ENCODE measurements at places on chromosomes 4 and X.

DNA sequence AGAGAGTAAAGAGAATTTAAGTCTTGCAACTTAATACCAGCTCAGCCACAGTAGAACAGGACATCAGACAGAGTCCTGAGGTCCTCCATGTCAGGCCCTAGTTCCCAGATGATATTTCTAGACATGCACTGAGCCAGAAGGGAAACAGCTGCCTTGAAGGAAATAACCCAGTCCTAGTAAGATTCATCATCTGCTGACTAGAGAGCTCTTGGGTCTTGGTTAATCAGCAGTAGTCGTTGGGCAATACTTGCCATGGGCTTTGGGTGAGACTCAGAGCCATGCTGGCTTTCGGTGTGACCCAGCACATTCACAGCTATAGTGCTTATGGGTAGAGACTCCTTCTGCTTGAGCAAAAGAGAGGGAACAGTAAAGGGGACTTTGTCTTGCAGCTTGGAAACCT, 379.1 kb downstream of the AR start:
- no peak for DNase-seq

DNA sequence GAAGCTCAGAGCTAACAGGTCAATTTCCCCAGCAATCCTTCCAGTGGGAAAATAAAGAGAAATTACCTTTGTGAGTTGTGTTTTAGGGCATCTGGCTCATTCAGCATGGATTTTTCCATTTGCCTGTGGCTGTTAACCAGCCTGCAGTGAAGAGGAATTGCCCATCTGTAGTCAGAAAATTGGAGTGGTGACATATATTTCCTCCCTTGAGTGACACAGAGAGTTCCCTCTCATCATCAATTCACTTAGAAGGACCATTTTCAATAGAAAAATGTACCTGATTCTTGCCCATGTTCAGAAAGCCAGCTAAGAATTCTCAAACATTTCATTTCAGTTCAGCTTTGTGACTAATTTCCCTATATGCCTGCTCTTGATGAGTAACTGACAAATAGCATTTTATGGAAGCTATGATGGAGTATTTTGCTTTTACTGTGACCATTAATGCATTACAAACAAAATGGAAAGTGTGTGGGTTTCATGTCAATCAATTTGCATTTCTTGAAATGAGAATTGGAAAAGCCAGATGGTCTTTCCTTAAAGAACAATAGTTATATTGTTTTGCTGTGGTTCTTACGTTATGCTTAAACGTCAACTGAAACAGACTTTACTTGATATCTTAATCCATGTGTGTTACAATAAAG, 155.8 kb downstream of the NWD2 start:
- DNase-seq: no peak

DNA sequence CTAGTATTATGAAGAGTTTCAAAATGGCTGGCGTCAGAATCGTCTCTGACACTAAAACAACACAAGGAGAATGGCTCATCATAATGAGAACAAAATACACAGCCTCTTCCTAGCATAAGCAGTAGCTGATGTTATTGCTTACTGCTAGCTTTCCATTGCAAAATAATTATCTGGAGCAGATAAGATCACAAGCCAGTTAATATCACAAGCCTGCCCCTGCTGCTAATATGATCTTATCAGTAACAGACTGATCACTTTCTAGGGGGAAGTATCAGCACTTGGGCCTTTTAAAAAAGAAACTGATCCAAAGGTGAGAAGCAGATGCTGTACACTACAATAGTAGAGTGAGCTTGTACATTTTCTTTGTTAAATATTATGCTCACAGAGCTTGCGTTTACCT, 554.8 kb upstream of the PABPC4L start:
- DNase-seq: no peak

DNA sequence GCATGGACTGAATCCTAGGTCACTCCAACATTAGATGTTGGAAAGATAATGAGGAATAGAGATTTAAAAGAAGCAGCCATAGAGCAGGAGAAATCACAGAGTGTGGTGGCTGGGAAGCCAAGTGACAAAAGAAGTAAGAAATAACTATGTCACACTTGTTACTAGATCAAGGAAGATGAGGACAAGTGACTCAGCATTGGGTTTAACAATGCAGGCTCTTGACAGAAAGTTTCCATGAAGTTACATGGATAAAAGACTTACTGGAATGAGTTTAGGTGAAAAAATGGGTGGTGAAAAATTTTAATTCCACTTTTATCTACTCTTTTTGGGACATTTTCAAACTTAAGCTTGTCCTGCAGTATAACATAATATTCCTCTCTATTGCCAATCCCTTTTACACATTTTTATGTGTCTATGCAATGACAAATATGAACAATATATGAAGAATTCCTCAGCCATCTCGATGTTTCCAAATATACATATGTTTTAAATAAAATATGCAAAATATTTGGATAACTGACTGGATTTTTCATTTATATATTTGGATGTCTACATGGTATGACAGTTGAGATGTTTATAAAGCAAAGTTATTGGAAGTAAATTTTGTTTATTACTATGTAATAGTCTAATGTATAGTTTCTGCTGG, 462.6 kb downstream of the IL15 start:
- no peak for DNase-seq

DNA sequence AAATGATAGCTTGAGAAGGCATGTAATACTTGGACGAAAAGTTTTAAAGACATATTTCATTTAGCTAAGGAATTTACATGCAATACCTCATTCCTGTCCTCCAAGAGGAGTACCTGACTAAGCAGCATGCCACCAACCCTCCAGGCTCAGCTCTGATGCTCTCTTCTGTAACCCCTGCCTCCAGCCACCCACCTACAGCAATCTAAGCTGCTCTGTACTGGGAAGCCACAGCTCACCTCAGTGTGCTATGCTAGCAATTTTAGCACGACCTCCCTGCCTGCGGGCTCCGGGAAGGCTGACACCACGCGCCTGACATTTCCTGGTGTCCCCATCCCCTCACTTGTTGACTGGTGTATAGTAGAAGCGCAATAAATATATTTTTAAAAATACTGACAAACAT, 23.2 kb upstream of the GPM6B start:
- DNase-seq: no peak

DNA sequence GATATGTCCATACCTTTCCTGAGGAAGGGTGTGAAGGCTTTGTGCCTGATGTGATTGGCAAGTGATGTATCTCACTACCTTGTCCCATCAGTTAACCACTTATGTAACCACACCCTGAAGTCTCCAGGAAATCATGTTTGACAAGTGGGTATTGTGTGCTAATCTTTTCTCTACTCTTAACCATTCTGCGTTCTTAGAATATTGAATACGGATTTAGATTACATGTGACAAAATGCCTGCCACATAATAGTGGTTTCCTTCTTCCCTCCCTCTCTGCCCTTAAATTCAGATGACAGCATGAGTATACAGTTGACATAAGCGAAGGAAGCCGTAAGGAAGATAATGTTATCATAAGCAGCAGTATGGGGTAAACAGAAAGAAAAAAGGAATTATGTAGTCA, 108.4 kb downstream of the KLHL8 start:
- no peak for DNase-seq

DNA sequence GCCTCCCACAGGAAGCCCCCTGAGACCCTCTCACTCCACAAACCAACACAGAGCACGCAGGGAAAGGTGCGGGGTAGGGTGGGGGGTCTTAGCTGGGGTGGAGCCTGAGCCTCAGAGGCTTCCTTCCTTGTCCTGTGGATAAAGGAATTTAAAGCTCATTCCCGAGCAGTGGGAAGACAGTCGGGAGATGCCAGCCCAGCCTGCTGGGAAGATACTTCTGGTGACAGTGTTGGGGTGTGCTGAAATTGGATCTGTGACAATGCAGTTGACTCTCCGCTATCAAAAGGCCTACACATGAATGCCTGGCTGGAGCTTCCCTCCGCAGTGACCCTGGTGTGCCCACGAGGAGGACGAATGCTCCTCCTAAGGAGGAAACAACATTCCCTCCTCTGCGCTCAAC, 45.5 kb downstream of the JAKMIP1 start:
- no peak for DNase-seq

DNA sequence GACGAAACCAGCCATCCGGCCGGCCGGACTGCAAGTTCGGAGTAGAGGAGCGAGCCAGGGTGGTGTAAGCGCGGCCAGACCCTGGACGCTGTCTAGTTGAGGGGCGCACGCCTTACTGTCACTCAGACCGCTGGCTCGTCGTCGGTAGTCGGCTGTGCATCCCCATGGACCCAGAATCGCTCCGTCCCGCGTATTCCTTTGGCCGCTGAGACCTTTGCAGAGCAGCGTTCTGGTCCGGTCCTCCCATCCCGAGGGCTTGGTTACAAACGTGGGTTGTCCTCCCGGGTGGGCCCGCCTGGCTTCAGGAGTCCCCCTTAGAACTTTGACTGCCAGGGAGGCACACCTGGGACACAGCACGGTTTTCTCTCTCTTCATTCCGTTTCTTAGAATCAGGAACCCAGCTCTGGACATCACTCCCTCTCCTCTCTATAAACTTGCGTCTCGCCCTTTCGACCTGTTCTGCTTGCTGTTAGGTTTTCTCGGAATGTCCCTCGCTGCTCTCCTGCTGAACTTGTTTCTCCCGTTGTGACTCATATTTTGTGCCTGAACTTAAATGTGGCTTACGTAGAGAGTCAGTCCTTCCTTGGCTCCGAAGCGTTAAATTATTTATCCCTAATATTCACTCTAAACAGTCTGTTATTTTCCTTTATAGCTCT, 672 bp downstream of the PGM2 start:
- no peak for DNase-seq

- DNase-seq: no peak
Observed at GRCh38 chrX:88944661-88945060, 197.6 kb downstream of the CPXCR1 start.

GRCh38 chrX:39890807-39891206, 207.0 kb downstream of the BCOR start:
- DNase-seq: no peak

DNA sequence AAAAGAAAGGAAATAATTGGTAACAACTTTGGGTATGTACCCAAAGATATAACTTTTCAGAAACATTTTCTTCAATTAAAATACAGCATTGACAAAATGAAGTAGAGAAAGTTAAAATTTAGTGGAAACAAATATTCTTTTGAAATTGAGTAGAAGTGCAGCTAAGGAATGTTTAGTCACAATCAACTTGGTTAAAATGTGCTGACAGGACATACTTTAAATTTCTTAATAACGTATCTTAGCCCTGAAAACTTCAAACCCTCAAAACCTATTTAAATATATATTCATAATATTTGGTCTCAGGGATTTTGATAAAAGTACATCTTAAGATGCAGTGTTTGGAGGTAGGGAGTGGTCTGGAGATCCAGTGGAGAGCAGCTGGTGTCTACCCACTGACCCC, 240.8 kb downstream of the DKK2 start:
- DNase-seq: no peak

DNA sequence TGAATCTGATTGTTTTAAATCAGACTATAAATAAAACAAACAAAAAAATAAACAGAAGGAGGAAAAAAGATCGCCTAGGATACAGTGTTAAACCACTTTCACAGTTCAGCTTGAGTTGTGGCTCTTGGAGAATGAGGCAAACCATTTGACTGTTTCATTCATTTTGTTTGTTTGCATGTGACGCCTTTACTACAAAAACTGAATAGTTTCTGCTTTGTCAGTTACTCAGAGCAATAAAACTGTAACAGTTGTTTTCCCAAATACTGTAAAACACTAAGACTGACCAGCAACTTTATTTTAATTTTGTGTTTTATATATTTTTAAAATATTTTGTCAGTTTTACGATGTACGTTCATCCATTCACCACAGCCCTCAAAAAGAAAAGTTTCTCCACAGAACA, 214.5 kb downstream of the FBXW7 start:
- DNase-seq: no peak

GRCh38 chr4:21522296-21522695, 426.3 kb downstream of the KCNIP4 start:
- DNase-seq: no peak
